ENCODE measurements at places on chromosomes 2 and 18.

DNA sequence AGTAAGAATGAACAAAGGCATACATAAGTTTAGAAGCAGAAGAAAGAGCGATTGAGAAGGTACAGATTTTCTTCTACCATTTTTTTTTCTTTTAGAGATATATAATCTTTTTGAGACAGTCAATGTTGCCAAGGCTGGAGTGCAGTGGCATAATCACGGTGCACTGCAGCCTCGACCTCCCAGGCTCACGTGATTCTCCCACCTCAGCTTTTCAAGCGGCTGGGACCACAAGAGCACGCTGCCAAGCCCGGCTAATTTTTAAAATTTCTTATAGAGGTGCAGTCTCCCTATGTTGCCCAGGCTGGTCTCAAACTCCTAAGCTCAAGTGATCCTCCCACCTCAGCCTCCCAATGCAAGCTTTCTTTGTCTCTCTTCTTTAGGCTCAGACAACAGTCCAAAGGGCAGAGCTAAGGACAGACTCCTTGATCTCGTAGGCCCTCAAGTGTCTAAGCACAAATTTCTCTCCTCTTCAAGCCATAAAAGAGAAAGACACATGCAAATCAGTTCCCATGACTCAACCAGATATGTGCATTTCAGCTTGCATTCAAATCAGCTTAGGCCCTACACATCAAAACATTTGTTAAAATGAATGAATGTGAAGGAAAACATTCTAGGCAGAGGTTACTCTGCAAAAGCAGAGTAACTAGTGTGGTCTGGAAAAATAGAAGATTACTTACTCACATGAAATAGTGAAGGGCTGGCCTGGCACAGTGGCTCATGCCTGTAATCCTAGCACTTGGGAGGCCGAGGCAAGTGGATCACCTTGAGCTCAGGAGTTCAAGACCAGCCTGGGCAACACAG, 18.0 kb downstream of the ITSN2 start:
- DNase-seq: no peak

- DNase-seq: no peak
These were observed 291.0 kb upstream of the ACVR2A start for GRCh38 chr2:147553775-147554271.

DNA sequence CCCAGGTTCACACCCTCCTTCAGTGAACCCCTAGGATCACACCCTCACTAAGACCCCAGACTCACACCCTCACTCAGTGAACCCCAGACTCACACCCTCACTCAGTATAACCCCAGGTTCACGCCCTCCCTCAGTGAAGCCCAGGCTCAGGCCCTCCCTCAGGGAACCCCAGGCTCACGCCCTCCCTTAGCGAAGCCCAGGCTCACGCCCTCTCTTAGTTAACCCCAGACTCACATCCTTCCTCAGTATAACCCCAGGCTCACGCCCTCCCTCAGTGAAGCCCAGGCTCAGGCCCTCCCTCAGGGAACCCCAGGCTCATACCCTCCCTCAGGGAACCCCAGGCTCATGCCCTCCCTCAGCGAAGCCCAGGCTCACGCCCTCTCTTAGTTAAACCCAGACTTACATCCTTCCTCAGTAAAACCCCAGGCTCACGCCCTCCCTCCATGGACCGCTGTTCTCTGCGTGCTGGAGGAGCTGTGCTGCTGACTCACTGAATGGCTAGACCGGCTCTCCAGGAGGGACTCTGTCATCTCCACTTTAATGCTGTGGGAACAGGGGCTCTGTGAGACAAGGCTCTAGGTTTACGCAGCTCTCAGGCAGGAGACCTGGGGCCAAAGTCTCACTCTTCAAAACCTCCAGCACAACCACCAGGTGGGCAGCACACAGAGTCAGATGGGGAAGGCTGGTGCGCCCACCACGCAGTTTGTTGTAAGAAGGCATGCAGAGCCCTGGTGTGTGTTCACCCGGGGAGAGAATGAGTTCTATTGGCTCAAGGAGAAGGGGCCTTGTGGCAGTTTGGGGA, 506.9 kb upstream of the MYT1L start:
- no peak for DNase-seq

DNA sequence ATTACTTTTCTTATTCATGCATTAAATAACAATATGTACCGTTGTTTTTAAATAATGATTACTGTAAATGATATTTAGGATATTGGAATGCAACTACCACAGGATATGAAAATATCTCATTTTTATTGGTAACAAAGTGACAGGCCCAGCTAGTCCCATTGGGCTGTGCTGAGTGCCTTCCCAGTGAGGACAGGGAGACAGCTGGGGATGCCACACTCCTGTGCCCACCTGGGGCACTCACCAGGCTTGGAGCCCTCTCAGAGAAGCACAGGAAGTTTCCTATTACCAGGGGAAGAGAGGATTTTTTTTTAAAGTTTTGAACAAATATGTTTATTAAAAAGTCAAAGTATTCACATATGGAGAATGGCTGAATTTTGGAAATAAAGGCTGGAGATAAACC, 48.9 kb downstream of the PARD6G start:
- no peak for DNase-seq

DNA sequence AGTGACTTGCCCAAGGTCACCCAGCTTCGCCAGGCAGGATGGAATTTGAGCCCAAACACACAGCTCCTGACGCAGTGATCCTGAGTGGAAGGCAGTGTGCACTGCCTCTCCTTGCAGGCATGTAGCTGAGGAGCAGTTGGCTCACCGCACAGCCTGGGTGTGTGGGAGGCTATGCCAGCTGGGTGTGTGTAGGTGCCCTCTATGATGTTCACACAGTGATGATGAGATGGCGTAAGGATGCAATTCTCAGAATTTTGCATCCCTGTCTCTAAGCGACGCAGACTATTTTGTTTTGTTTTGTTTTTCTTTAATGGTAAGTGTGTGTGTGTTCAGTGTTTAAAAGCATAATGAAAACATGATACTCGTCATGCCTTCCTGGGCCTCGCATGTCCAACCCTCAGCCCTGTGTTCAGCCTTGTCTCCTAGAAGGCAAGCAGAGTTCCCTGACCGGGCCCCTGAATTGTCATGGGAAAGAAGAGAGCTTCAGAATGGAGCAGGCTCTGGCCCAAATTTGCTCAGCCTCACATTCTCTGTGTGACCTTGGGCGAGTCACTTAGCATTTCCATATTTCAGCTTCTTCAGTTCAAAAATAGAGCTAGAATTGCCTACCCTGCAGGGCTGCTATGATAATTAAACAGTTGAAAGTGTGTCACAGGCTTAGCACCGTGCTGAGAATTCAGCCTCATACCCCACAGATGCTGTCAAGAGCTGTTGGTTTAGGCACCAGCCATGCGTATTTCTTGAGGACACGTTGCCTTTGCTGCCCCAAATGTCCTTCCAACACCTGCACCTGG, 603.6 kb upstream of the RAB6C start:
- DNase-seq: no peak

- DNase-seq: no peak
These were observed 7.6 kb downstream of the NMUR1 start for GRCh38 chr2:231522418-231523180.
